ENCODE measurements at places on chromosomes 1 and 21. TPM values are rescaled to one million over a fixed set of nuclear protein-coding genes. Genes with fewer than 3 reads are reported as not detected.

DNA sequence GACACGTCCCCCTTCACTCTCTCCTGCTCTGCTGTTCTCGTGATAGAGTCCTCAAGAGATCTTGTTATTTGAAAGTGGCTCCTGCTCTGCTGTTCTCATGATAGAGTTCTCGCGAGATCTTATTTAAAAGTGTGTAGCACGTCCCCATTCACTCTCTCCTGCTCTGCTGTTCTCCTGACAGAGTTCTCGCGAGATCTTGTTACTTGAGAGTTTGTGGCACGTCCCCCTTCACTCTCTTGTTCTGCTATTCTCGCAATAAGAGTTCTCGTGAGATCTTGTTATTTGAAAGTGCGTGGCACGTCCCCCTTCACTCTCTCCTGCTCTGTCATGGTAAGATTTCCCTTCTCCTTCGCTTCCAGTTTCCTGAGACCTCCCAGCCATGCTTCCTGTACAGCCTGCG is 47.9 kb downstream of the SMYD3 start:
- no peaks in the 10 kb centered on the region for H3K4me1 ChIP-seq
- no peak for DNase-seq
- H3K27me3 ChIP-seq = no peaks in the 10 kb centered on the region
- no peak overlapping the region for H3K27ac ChIP-seq
- no peak overlapping the region for H3K4me3 ChIP-seq

- no peak for DNase-seq
- no peak overlapping the region for H3K27ac ChIP-seq
- H3K36me3 ChIP-seq = no peaks in the 10 kb centered on the region
- no peaks in the 10 kb centered on the region for H3K27me3 ChIP-seq
- no peaks in the 10 kb centered on the region for H3K4me1 ChIP-seq
- H3K4me3 ChIP-seq = no peak overlapping the region
Observed at GRCh38 chr1:50132347-50132894, 23.7 kb downstream of the ELAVL4 start.

DNA sequence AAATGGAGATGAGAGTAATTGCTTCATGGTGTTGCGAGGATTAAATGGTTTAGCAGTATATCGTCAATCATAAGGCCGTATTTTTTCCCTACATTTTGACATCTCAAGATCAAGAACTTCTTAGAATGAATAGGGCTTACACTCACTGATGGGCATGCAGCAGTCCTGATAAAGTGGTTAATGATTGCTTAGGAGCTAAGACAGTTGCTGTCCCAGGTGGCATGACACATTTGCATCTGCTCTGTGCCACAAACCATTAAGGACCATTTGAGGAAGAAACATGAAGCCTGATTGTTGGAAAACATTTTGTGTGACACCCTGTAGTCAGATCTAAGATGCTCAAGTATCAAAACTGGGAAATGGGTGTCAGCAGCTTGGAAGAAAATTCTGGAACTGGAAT is 81.0 kb upstream of the SGIP1 start:
- no peaks in the 10 kb centered on the region for H3K4me1 ChIP-seq
- no peak overlapping the region for H3K4me3 ChIP-seq
- no peak overlapping the region for H3K27ac ChIP-seq
- no peaks in the 10 kb centered on the region for H3K27me3 ChIP-seq
- no peak for DNase-seq

DNA sequence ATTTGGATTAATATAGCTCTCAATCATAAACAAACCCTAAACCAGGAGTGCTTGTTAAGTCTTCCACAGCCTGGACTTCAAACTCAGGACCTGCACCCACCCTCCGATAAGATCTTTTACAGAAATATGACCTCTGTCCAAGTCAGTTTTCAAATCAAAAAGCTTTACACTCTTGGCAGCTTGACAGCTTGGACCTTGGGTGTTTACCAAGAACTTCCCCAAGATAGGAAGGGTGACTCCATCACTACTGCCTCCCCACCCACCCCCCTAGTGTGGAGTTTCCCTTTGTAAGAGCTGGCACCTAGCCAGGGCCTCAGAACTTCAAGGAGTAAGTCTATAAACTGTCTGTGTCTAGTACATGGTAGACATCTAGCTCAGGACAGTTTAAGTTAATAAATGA is 9.6 kb downstream of the BCAR3 start:
- H3K4me1 ChIP-seq = peaks cover 8% of the 10 kb centered on the region
- no peaks in the 10 kb centered on the region for H3K27me3 ChIP-seq
- no peak overlapping the region for H3K4me3 ChIP-seq

GRCh38 chr1:182164273-182164672 is 102.8 kb upstream of the ZNF648 start:
- no peak overlapping the region for H3K27ac ChIP-seq
- H3K4me3 ChIP-seq = no peak overlapping the region
- H3K36me3 ChIP-seq = no peaks in the 10 kb centered on the region
- no peak for DNase-seq
- no peaks in the 10 kb centered on the region for H3K27me3 ChIP-seq

GRCh38 chr1:11804666-11805421 is 920 bp downstream of the MTHFR start:
- peak overlapping the region; percentile 63 for H3K4me3 ChIP-seq
- H3K4me1 ChIP-seq = peaks cover 41% of the 10 kb centered on the region

DNA sequence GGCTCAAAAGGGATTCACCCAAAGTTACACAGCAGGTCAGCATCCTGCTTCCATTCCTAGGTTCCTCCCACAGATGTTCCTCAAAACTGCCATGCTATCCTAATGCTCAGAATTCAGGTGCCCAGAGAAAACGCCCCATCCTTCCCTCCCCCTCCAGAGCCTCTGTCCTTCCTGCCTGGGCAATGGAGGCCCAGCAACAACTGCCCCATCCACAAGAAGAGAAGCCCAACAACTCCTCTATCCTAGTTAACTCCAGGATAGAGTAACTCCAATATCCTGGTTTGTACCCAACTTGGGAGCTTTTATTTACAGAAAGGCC is 16.9 kb downstream of the COL9A2 start:
- H3K36me3 ChIP-seq = no peaks in the 10 kb centered on the region
- no peak overlapping the region for H3K27ac ChIP-seq
- no peaks in the 10 kb centered on the region for H3K27me3 ChIP-seq
- no peaks in the 10 kb centered on the region for H3K4me1 ChIP-seq
- no peak for DNase-seq
- no peak overlapping the region for H3K4me3 ChIP-seq

GRCh38 chr1:228089519-228090380 is 7.2 kb downstream of the ARF1 start:
- no peak for DNase-seq
- H3K4me3 ChIP-seq = no peak overlapping the region
- H3K27me3 ChIP-seq = no peaks in the 10 kb centered on the region
- H3K36me3 ChIP-seq = no peaks in the 10 kb centered on the region

DNA sequence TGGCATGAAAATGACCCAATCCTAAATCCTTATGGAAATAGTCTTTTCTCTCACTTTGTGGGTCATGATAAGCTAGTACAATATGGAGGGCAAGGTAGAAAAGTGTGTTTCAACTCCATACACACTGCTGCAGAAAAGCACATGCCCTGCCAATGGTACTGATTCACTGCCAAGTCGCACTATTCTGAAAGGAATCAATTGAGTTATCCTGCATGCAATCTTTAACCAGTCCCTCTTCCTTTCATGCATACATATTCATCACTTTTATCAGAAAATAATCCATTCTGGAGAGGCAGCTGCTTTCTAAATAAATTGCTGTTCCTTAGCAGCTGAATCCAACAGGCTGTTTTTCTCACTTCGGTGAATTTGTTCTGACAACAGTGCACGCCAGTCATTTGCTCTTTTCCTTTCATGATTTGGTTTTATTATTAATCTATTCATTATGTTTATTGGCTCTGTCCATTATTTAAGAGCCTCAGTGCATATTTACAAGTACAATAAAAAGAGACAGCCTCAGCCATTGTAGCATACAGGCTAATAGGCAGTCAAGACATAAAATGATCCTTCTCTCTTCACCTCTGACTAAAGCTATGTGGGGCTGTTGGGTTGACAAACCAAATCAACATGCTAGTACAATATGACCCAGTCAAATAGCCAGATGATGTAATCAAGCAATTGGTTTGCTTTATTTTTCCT is 108.8 kb downstream of the CHD1L start:
- DNase-seq = no peak
- H3K27me3 ChIP-seq = no peaks in the 10 kb centered on the region
- H3K4me3 ChIP-seq = no peak overlapping the region
- no peak overlapping the region for H3K27ac ChIP-seq
- no peaks in the 10 kb centered on the region for H3K4me1 ChIP-seq

- H3K27ac ChIP-seq = no peak overlapping the region
- H3K4me3 ChIP-seq = no peak overlapping the region
- no peak for DNase-seq
- H3K36me3 ChIP-seq = no peaks in the 10 kb centered on the region
- H3K27me3 ChIP-seq = no peaks in the 10 kb centered on the region
Observed at GRCh38 chr1:194252199-194252598, 1065.8 kb upstream of the B3GALT2 start.

- DNase-seq = no peak
- H3K4me1 ChIP-seq = no peaks in the 10 kb centered on the region
- no peaks in the 10 kb centered on the region for H3K36me3 ChIP-seq
- no peak overlapping the region for H3K4me3 ChIP-seq
- H3K27me3 ChIP-seq = no peaks in the 10 kb centered on the region
Observed at GRCh38 chr1:198373376-198373775, 167.1 kb downstream of the ATP6V1G3 start.

- no peaks in the 10 kb centered on the region for H3K36me3 ChIP-seq
- H3K27me3 ChIP-seq = no peaks in the 10 kb centered on the region
- no peak overlapping the region for H3K4me3 ChIP-seq
Observed at GRCh38 chr1:59004755-59005154, 220.9 kb upstream of the JUN start.

DNA sequence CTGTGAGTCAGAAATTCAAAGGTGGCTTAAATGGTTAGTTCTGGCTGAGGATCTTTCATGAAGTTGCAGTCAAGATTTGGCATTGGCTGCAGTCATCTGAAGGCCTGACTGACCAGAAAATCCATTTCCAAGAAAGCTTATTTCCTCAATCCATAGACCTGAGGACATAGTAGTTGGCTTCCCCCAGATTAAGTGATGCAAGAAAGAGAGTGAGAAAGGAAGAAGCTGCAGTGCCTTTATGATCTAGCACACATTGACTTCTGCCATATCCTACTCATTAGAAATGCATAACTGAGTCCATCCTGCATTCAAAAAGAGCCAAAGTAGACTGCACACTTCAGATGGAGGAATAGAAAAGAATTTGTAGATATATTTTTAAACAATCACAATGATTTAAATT is 222.6 kb downstream of the COL24A1 start:
- no peaks in the 10 kb centered on the region for H3K36me3 ChIP-seq
- H3K4me1 ChIP-seq = no peaks in the 10 kb centered on the region
- no peak overlapping the region for H3K4me3 ChIP-seq
- no peak overlapping the region for H3K27ac ChIP-seq
- DNase-seq = no peak

GRCh38 chr1:16174886-16175598 is 19.2 kb upstream of the EPHA2 start:
- no peaks in the 10 kb centered on the region for H3K27me3 ChIP-seq
- DNase-seq = no peak
- H3K4me1 ChIP-seq = peaks cover 49% of the 10 kb centered on the region
- H3K4me3 ChIP-seq = no peak overlapping the region

DNA sequence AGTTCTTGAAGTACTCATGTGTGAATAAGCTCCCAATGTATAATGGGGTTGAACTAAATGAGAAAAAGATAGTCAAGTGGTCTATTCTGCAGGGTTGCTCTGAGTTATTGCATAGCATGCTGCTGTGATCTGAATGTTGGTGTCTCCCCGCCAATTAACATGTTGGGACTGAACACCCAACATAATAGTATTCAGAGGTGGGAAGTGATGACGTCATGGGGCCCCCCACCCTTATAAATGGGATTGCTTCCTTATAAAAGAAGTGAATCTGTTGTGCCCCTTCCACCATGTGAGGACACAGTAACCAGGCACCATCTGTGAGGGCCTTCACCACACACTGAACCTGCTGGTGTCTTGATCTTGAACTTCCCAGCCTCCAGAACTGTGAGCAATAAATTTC is 50.2 kb downstream of the MAB21L3 start:
- H3K4me1 ChIP-seq = no peaks in the 10 kb centered on the region
- no peak overlapping the region for H3K27ac ChIP-seq
- no peaks in the 10 kb centered on the region for H3K36me3 ChIP-seq

GRCh38 chr1:199931666-199932377 is 95.7 kb upstream of the NR5A2 start:
- peak overlapping the region; percentile 31 for H3K4me3 ChIP-seq
- no peaks in the 10 kb centered on the region for H3K4me1 ChIP-seq
- DNase-seq = peak; percentile 33
- H3K36me3 ChIP-seq = no peaks in the 10 kb centered on the region
- no peak overlapping the region for H3K27ac ChIP-seq

DNA sequence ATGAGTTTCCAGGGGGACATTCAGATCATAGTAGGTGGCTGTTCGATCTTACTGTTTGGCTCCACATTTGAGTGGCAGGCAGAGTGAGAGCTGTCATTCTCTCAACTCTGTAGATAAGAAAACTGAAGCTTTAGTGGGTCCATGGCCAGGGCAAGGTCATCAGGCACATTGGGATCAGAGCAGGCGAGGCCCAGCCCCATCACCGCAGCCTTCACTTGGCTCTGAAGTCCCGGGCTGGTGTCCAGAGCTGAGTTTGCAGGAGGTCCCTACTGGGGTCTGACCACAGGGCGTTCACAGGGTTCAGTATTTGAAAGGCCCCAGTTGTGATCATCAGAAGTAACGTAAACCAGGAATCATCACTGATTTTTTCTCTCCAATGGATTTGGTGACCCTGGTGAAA is 76.7 kb downstream of the OBSCN start:
- H3K4me1 ChIP-seq = no peaks in the 10 kb centered on the region
- no peaks in the 10 kb centered on the region for H3K27me3 ChIP-seq
- no peak overlapping the region for H3K27ac ChIP-seq
- DNase-seq = no peak

The GBP1 gene
- total RNA-seq = 97.8 TPM

The LCE2A gene
- not detected for total RNA-seq

The FAM131C gene
- not detected for total RNA-seq

The GBP4 gene
- 11.4 TPM for total RNA-seq

The SLC25A34 gene
- 3.5 TPM for total RNA-seq

The OLIG2 gene
- total RNA-seq = not detected

The CFH gene
- total RNA-seq = 918 TPM

The NUF2 gene
- total RNA-seq = 0.54 TPM

The MUL1 gene
- 15.6 TPM for total RNA-seq

The STUM gene
- 0.07 TPM for total RNA-seq

The HUNK gene
- 0.12 TPM for total RNA-seq

Measured in right lobe of liver (tissue), 6 donors.